ENCODE measurements at places on chromosomes 1 and 21.

GRCh38 chr21:32611471-32611997, 643 bp downstream of the CFAP298 start:
- peak; percentile 83 for DNase-seq

GRCh38 chr1:166716620-166717019, 122.7 kb upstream of the POGK start:
- no peak for DNase-seq

- DNase-seq = no peak
These were observed 42.4 kb upstream of the FMO2 start for GRCh38 chr1:171142416-171143385.

DNA sequence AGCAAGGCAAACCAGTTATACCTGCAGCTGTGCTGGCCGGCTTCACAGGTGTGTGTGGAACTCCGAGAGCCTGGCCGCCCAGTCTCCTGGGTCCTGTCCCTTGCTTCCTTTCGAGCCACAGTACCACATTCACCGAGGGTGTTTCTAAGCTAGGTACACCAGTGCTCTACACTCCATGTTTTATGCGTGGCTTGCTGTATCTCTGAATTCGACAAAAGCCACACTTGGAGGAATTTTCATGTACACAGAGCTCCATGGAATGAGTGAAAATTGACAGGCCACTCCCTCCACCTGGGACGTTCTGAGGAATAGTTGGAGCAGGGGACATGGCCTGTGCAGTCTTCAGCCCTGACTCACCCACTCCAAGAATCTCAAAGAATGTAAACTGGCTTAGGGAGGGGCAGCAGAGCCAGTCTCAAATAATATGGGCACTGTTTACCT, 14.0 kb downstream of the ETS2 start:
- DNase-seq = no peak

GRCh38 chr1:75338616-75339483, 204.7 kb downstream of the LHX8 start:
- DNase-seq = no peak

- no peak for DNase-seq
These were observed 220.8 kb upstream of the KIAA0040 start for GRCh38 chr1:175413367-175413766.

All from OCI-LY7 (cell line).